Suprapubic skin (tissue), 4 donors: ENCODE measurements at places on chromosomes 11 and 22. TPM values are rescaled to one million over a fixed set of nuclear protein-coding genes. Genes with fewer than 3 reads are reported as not detected.

DNA sequence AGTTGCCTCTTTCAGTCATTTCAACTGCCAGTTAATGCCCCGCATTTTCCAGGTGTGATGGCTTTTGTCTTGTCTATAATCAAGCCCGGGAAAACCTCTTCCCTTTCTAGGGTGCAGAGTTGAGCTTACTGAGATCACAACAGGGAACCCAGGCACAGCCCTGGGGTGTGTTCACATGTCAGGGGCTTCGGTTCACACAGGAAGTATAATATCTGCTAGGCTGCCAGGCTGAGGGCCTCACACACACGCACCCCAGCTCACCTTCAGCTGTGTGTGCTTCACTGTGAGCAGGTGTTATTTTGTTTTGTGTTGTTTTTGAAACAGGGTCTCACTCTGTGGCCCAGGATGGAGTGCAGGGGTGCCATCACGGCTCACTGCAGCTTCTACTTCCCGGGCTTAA, 9.7 kb upstream of the SOX10 start:
- H3K27me3 ChIP-seq: no peaks in the 10 kb centered on the region
- peaks cover 32% of the 10 kb centered on the region for H3K4me1 ChIP-seq
- H3K4me3 ChIP-seq: no peak overlapping the region
- DNase-seq: no peak
- H3K27ac ChIP-seq: no peak overlapping the region
- no peaks in the 10 kb centered on the region for H3K36me3 ChIP-seq

The SERPINH1 gene
- 110 TPM for total RNA-seq

GRCh38 chr22:28012832-28013460, 93.9 kb upstream of the PITPNB start:
- peaks cover 11% of the 10 kb centered on the region for H3K36me3 ChIP-seq
- H3K27ac ChIP-seq: peak overlapping the region; percentile 73
- peaks cover 34% of the 10 kb centered on the region for H3K4me1 ChIP-seq
- H3K27me3 ChIP-seq: no peaks in the 10 kb centered on the region
- DNase-seq: no peak
- no peak overlapping the region for H3K4me3 ChIP-seq

- H3K4me1 ChIP-seq: peaks cover 5% of the 10 kb centered on the region
- DNase-seq: no peak
- no peaks in the 10 kb centered on the region for H3K36me3 ChIP-seq
- H3K27ac ChIP-seq: no peak overlapping the region
- H3K4me3 ChIP-seq: no peak overlapping the region
- no peaks in the 10 kb centered on the region for H3K27me3 ChIP-seq
These were observed 5.3 kb downstream of the LSP1 start for GRCh38 chr11:1858154-1858553.

GRCh38 chr22:42959576-42960509, 55.1 kb downstream of the PACSIN2 start:
- H3K4me1 ChIP-seq: peaks cover 61% of the 10 kb centered on the region
- DNase-seq: peak; percentile 64
- no peaks in the 10 kb centered on the region for H3K27me3 ChIP-seq
- peaks cover 4% of the 10 kb centered on the region for H3K36me3 ChIP-seq
- peak overlapping the region; percentile 24 for H3K4me3 ChIP-seq

DNA sequence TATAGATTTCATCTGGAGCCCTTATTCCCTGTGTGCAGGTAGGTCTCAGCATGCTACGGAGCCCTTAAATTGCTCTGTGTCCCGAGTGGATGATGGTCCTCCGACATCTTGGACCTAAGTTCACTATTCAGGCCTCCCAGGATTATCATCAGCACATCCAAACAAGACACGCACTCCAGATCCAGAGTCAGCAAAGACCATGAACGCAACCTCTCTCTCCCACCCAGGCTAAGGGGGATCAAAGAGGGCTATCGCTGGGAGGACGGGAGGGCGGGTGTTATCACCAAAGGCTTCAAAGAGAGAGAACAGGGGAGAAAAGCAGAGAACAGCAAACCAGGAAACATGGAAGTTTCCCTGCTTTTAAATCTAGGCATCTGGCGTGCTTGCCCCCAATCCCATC, 659.4 kb downstream of the TBC1D22A start:
- no peaks in the 10 kb centered on the region for H3K4me1 ChIP-seq
- peaks cover 25% of the 10 kb centered on the region for H3K27me3 ChIP-seq
- no peak overlapping the region for H3K27ac ChIP-seq
- no peaks in the 10 kb centered on the region for H3K36me3 ChIP-seq

- H3K27ac ChIP-seq: no peak overlapping the region
- no peaks in the 10 kb centered on the region for H3K27me3 ChIP-seq
- H3K4me1 ChIP-seq: peaks cover 33% of the 10 kb centered on the region
- no peak for DNase-seq
- H3K4me3 ChIP-seq: no peak overlapping the region
- no peaks in the 10 kb centered on the region for H3K36me3 ChIP-seq
These were observed 3.6 kb upstream of the TBC1D22A start for GRCh38 chr22:46758867-46759290.

DNA sequence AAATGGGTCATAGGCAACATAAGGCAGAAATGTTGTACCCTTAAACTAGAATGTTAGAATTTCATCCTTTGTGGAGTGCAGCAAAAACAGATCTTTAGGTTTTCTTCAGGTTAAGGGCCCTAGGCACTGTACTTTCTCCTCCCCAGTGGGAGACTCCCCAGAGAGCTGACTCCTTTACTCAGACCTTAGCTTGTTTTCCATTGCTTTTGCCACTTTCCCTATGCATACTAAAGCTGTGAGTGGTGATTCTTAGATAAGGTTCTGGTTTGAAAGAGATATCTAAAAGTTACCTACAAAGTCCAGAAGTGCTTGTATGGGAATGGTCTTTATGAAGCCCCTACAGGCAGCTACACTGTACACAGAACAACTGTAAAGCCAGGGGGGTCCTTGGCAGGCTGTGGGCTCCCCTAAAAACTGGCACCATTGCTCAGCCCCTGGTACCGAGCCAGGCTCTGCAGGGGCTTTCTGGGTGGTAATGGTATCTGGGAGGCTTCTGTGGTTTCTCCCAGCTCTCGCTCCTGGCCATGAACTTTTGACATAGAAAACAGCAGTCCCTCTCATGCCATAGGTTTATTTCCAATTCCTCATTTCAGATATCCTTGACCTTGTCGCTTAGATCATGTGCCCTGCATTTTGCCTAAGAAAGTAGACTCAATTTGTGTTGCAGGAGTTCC, 23.2 kb downstream of the AMOTL1 start:
- H3K36me3 ChIP-seq: no peaks in the 10 kb centered on the region
- H3K27me3 ChIP-seq: no peaks in the 10 kb centered on the region
- H3K4me1 ChIP-seq: peaks cover 78% of the 10 kb centered on the region

GRCh38 chr11:19027829-19028595, 32.5 kb downstream of the MRGPRX2 start:
- no peaks in the 10 kb centered on the region for H3K4me1 ChIP-seq
- H3K36me3 ChIP-seq: no peaks in the 10 kb centered on the region
- DNase-seq: no peak
- H3K27me3 ChIP-seq: no peaks in the 10 kb centered on the region
